ENCODE measurements at places on chromosomes 11 and 22. TPM values are rescaled to one million over a fixed set of nuclear protein-coding genes. Genes with fewer than 3 reads are reported as not detected.

- peaks cover 17% of the 10 kb centered on the region for H3K36me3 ChIP-seq
- DNase-seq, result no peak
- peaks cover 92% of the 10 kb centered on the region for H3K4me1 ChIP-seq
Observed at GRCh38 chr11:12691473-12691872, 17.3 kb downstream of the TEAD1 start.

- H3K27ac ChIP-seq, result no peak overlapping the region
- no peak overlapping the region for H3K4me3 ChIP-seq
- H3K36me3 ChIP-seq, result no peaks in the 10 kb centered on the region
- peaks cover 26% of the 10 kb centered on the region for H3K4me1 ChIP-seq
Observed at GRCh38 chr11:36343436-36343835, 47.3 kb downstream of the PRR5L start.

DNA sequence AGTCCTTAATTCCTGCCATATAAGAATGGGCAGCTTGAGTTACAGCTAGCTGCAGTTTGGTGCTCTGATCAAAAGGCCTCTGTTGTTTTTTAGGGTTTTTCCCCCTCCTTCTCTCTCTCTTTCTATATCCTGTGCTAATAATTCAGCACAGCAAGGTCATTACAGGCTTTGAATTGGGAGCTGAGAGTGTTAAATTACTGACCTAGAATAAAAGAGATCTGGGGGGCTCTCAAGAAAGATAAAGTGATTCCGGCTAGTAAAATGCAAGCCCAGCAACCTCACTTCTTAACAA is 84.9 kb downstream of the CSTPP1 start:
- peaks cover 4% of the 10 kb centered on the region for H3K36me3 ChIP-seq
- H3K27ac ChIP-seq, result no peak overlapping the region
- no peak overlapping the region for H3K4me3 ChIP-seq
- H3K4me1 ChIP-seq, result peaks cover 37% of the 10 kb centered on the region

DNA sequence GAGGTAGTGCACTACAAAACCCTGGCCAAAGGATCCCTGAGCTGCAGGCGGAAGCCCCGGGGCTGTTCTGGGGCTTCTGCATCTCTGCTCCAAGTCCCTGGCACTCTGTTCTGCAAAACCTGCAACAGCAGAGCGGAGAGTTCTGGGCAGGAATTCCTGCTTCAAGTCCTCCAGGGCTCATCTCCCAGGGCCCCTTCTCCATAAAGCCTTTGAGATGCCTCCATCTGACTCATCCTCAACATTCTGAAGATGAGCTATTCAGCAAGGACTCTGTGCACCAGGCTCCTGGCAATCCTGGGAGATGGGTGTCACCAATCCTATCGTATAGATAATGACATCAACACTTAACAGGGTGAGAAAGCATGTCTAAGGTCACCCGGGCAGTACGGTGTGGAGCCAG is 19.3 kb downstream of the SYN3 start:
- H3K4me3 ChIP-seq, result no peak overlapping the region
- H3K27ac ChIP-seq, result no peak overlapping the region
- DNase-seq, result no peak
- H3K27me3 ChIP-seq, result peaks cover 17% of the 10 kb centered on the region
- no peaks in the 10 kb centered on the region for H3K36me3 ChIP-seq
- peaks cover 8% of the 10 kb centered on the region for H3K4me1 ChIP-seq

SCO2 gene
- 2.0 TPM for total RNA-seq

GRCh38 chr11:60977836-60978235 is 6.4 kb downstream of the CD6 start:
- no peak overlapping the region for H3K4me3 ChIP-seq
- no peak overlapping the region for H3K27ac ChIP-seq
- no peaks in the 10 kb centered on the region for H3K4me1 ChIP-seq
- H3K27me3 ChIP-seq, result no peaks in the 10 kb centered on the region

DNA sequence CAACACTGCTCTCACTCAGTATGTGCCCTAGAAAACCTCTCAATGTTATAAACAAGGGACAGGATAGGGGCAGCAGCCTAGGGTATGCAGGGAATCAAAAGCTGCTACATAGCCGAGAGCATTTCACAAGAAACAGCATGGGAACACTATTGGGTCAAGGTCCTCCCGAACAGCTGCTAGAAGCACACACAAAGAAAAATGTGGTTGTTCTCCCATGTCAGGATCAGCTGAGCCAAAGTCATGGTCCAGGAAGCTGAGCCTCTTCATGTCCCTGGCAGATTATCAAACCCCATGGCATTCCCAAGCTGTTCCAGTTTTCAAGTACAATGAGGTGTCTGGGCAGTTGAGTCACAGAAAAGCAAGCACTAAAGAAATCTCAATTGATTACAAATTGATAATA is 21.0 kb upstream of the GDPD4 start:
- DNase-seq, result no peak
- H3K4me1 ChIP-seq, result no peaks in the 10 kb centered on the region
- no peak overlapping the region for H3K4me3 ChIP-seq
- no peaks in the 10 kb centered on the region for H3K27me3 ChIP-seq
- H3K36me3 ChIP-seq, result peaks cover 15% of the 10 kb centered on the region
- H3K27ac ChIP-seq, result no peak overlapping the region

DNA sequence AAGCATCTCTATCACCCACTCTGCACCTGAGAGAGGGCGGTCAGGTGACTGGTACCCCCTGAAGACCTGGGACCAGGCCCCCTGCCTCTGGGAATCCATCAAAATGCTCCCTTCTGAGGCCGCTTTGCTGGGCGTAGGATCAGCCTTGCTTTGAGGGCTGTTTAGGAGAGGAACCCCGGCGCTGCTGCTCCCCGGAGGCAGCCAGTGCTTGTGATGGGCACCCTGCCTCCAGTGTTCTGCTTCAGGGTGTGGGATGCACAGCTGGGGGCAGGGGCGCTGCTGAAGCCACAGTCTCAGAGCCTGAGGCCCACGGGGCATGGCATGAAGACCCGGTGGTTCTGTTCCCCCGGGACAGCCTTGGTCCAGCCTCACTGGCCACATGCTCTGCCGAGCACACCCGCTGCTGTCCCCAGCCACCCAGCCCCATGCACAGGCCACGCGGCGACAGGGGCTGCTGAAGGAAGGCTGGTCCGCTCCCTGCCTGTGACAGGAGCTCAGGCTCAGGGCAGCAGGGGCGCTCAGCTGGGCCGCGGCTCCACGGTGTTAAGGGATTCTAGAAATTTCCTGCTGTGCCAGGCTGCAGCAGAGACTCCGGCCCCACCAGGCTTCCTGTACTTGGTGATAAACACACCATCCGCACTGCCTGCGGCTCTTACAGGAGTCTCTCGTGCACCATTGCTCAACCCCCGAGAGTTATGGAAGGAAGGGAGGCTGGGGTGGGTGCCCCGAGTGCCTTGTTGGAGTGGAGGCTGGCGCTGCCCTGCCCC is 91.0 kb downstream of the KCNQ1 start:
- H3K4me1 ChIP-seq, result peaks cover 18% of the 10 kb centered on the region
- DNase-seq, result no peak
- no peak overlapping the region for H3K4me3 ChIP-seq
- peaks cover 2% of the 10 kb centered on the region for H3K27me3 ChIP-seq
- no peak overlapping the region for H3K27ac ChIP-seq
- no peaks in the 10 kb centered on the region for H3K36me3 ChIP-seq

DNA sequence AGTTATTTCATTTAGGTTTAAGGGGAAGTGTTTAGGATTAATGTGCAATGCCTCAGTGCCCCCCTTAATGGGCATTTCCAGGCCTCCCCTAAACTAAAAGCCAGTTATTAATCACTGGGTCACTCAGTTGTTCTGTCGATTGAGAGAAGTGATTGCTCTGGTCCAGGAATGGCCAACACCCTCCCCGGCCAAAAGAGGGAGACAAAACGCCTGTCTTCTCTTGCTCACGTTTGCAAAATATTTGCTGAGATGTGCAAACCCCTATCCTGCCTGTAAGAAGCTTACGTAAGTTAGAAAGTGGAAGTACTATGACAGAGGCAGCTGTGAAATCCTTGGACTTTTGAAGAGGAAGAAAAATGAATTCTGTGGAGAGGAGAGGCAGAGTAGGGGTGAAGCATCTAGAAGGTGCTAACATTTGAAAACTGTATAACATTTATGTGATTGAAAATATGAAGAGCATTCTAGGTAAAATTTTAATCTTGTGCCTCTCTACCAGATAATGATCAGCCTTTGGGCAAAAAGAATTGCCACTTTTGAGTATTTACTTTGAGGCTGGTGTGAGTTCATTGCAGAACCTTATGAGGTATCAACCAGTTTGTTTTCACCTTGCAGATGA is 37.7 kb downstream of the NTM start:
- H3K4me3 ChIP-seq, result no peak overlapping the region
- H3K36me3 ChIP-seq, result no peaks in the 10 kb centered on the region
- peaks cover 4% of the 10 kb centered on the region for H3K4me1 ChIP-seq
- H3K27ac ChIP-seq, result peak overlapping the region; percentile 39

GRCh38 chr22:30674482-30674881 is 6.8 kb upstream of the DUSP18 start:
- peaks cover 14% of the 10 kb centered on the region for H3K4me1 ChIP-seq
- no peak overlapping the region for H3K4me3 ChIP-seq
- no peak overlapping the region for H3K27ac ChIP-seq
- no peak for DNase-seq
- peaks cover 26% of the 10 kb centered on the region for H3K27me3 ChIP-seq

DNA sequence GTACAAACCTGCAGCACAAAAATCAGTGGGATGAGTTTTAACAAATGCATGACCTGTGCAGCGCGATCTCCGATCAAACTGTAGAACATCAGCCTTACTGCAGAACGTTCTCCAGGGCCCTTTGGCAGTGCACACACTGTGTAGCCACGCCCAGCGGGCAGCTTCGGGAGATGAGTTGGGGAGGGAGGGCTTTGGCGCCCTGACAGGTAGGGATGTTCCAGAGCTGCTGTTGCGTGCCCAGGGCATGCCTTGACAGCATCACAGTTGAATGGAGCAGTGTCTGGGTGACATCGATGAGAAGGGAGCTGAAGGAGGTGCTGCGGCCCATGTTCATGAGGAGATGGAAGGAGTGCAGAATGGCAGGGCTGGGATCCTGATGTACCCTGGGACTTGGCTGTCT is 80.2 kb downstream of the TBC1D22A start:
- H3K4me1 ChIP-seq, result peaks cover 10% of the 10 kb centered on the region
- DNase-seq, result no peak
- H3K36me3 ChIP-seq, result peaks cover 20% of the 10 kb centered on the region
- no peak overlapping the region for H3K27ac ChIP-seq

DNA sequence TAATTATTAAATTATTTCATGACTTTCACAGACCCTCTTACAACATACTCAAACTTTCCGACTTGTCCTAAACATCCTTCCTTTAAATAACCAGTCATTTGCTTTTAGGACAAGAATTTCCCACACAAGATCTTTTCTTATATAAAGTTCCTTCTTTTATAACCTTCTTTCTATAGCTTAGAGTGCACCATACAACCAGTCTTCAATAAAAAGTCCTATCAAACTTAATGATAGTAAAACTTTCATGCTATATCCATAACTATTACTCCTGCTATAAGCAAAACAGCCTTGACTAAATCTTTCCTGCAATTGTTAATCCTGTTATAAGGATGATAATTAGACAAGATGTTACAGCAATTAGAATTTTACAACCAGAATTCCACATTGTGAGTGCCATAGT is 47.4 kb downstream of the ZNF280B start:
- H3K4me3 ChIP-seq, result no peak overlapping the region
- H3K4me1 ChIP-seq, result no peaks in the 10 kb centered on the region
- peaks cover 60% of the 10 kb centered on the region for H3K27me3 ChIP-seq
- DNase-seq, result no peak
- H3K27ac ChIP-seq, result no peak overlapping the region

DNA sequence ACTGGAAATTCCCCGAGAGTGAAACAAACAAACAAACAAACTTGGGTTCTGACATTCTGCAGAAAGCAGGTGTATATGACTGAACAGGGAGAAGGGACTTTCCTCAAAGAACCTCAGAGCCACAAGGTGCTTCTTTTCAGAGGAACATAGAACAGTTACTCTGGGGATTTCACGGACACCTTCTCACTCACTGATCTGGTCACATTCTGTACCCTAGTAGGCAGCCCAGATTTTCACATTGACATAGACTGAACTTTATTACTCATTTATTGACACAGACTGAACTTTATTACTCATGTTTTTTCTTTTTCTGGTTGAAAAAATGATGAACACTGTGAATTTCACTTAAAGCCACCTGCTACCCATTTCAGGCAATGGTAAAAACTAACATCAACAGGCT is 263.0 kb downstream of the OPCML start:
- no peak for DNase-seq
- no peaks in the 10 kb centered on the region for H3K36me3 ChIP-seq
- peaks cover 27% of the 10 kb centered on the region for H3K27me3 ChIP-seq
- H3K4me1 ChIP-seq, result no peaks in the 10 kb centered on the region

UCP3 gene
- total RNA-seq, result 2.4 TPM

- H3K4me3 ChIP-seq, result no peak overlapping the region
- H3K36me3 ChIP-seq, result no peaks in the 10 kb centered on the region
- peaks cover 14% of the 10 kb centered on the region for H3K4me1 ChIP-seq
- peaks cover 17% of the 10 kb centered on the region for H3K27me3 ChIP-seq
- H3K27ac ChIP-seq, result no peak overlapping the region
Observed at GRCh38 chr11:26995701-26996460, 2.0 kb downstream of the FIBIN start.

DNA sequence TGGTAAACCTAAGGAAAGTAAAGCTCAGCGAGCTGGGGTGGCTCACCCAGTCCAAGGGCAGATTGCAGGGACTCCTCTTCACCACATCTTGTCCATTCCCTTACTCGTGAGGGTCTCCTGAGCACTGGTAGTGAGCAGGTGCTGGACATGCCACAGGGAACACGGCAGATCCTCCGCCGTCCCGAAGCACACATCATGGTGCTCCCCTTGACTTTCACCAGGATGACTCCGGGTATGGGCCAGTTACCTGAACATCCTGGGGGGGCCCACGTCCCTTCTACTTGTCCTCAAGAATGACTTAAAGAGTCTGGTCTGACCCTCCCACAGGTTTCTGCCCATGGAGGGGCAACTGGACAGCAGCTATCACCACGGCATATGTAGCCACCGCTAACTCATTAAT is 8.0 kb upstream of the SF1 start:
- H3K36me3 ChIP-seq, result peaks cover 3% of the 10 kb centered on the region
- H3K4me3 ChIP-seq, result no peak overlapping the region

GRCh38 chr11:36711104-36711825 is 113.2 kb upstream of the RAG2 start:
- H3K27me3 ChIP-seq, result peaks cover 3% of the 10 kb centered on the region
- no peak for DNase-seq
- no peak overlapping the region for H3K4me3 ChIP-seq

IGLL1 gene
- not detected for total RNA-seq

- peaks cover 3% of the 10 kb centered on the region for H3K36me3 ChIP-seq
- peaks cover 58% of the 10 kb centered on the region for H3K4me1 ChIP-seq
- no peaks in the 10 kb centered on the region for H3K27me3 ChIP-seq
Observed at GRCh38 chr22:42934338-42934737, 77.3 kb upstream of the ARFGAP3 start.
